ENCODE measurements at places on chromosomes 16 and 17.

DNA sequence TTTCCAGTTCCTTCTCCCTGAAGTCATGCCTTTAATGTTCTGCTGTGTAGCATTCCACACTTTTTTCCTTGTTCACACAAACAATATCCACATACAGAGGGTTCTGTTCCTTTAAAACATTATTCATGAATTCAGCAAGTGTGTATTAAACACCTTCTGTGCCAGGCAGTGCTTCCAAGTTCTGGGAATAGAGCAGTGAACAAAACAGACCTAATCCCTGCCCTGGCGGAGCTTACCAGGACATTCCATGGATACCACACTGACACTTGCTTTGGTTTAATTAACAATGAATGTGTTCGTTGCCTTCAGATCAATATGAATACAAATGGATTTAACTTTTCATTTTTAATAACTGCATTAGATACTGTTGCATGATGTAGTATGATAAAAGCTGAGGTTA is 57.9 kb upstream of the CLEC19A start:
- DNase-seq = no peak

DNA sequence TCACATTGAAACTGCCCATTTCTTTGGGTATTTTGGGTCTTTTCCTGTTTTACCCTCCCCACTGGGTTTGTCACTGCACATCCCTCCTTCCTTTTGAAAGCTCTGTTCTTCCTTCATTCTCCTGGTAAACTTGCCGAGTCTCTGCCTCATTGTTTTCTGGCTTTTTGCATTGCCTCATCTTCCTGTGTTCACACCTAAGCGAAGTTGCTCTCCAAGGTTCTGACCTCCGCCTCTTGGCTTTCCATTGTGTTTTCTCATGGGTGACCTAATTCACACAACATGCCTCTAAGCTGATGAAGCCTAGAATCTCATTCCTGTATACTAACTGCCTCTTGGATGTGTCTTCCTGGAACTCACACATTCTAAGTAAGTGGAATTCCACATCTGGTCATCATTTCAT is 1096.1 kb upstream of the EEF2KMT start:
- DNase-seq = no peak

- DNase-seq = no peak
Observed at GRCh38 chr17:75596320-75597087, 8.9 kb downstream of the MYO15B start.

DNA sequence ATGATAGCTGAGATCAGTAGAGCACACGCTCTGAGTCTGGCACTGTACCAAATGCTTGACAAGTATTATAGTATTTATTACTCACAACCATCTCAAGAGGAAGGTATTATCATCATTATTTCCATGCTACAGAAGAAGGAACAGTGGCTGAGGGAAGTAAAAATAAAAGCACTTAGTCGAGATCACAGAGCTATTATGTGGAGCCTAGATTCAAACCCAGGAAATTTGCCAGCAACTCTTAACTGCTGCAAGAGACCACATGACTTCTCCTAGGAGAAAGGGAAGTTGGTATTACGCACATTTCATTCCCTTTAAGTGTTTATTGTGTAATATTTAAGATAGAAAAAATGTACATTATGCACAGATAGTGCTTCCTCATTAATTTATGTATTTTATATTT is 1.0 kb upstream of the RHOT1 start:
- no peak for DNase-seq

- DNase-seq = no peak
Observed at GRCh38 chr16:85308611-85309540, 196.6 kb upstream of the CIBAR2 start.

DNA sequence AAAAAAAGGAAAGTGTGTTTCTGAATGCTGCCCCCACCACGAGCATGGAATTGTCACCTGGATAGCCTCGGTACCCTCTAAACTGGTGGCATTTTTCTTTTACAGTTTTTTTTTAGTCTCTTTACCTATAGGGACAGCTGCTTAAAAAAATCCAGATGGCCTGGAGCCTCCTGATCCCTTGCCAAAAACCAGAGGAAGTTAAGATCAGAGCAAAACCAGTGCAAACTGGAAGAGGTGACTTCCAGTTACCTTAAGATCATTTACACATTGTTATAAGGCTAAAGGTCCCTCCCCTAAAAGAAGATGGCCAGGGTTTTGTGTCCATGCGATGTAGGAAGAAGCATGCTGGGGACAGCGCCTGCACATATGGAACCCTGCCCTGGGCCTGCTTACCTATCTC is 3.5 kb downstream of the MEFV start:
- DNase-seq = no peak

DNA sequence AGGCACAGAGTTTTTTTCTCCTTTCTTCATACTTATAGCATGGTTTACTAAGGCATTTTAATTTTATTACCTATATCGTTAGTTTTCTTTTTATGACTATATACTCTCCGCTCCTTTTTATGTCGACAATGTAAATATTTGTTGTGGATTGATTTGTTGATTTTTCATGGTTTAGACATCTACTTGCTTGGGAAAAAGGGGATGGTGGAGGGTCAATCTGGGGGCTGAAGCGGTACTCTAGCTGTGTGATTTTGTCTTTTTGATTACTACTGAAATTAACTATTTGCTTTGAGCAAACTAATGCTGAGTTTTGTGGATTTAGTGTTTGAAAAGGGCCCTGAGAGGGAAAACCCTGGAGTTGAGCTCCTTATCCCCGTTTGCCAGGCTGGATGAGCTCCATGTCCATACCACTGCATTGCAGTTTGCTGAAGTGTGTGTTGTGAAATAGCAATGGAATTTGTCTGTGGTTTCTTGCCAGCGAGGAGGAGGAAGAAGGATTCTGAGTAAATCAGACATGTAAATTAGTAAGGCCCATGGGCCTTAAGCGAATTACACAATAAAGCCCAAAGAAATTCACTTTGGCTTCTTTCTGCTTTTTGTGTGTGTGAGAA is 72.0 kb downstream of the FTO start:
- DNase-seq = no peak

DNA sequence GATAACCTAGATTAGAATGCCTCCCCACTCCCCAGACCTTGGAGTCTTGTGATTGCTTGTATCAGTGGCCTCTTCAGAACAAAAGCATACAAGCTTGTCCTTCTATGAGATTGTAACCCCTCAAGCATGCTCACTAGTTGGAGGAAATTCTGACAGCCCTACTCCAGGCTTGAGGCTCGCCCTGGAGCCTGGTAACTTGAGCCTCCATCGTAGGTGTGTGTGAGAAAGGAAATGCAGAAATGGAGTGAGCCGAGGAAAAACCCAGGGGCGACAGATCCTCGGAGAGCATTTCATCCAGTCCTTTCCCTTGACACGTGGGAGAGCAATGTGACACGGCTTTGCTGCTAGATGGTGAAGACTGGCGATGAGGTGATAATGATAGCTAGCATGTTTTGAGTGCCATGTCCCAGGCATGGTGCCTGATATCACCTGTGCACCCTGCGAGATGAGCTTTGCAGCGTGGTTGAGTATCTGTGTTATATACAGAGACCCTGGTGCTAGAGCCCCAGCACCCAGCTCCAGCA is 31.2 kb downstream of the GNAO1 start:
- no peak for DNase-seq

- no peak for DNase-seq
Observed at GRCh38 chr17:59487161-59487873, 78.1 kb upstream of the DHX40 start.

- DNase-seq = no peak
Observed at GRCh38 chr17:68047153-68047846, 11.8 kb downstream of the KPNA2 start.

DNA sequence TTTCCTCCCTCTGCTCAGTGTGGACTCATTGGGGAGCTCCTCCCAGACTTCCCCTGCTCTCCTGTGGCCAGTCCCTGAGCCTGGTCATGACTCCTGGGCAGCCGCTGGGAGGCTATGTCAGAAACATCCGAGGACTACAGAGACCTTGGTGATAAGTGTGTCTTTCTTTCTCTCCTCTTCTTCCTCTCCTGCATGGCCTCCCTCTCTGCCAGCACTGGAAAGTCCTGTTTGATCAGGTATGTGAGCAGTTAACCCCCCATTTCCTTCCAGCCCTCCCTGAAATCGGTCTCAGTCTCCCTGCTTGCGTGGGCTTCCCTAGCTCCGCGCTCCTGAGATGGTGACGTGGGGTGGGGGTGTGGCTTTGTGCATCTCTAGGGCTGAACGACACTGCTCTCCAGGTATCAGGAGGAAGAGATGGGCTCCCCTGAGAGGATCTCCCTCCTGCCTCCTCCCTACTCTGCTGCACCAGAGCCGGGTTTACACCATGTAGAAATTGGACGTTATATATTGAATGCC is 2.1 kb downstream of the RHBDL3 start:
- no peak for DNase-seq

GRCh38 chr17:66369830-66370229 is 67.4 kb downstream of the PRKCA start:
- no peak for DNase-seq

- no peak for DNase-seq
Observed at GRCh38 chr16:89161763-89162713, 9.5 kb upstream of the CDH15 start.

GRCh38 chr17:75238684-75239191 is 22.7 kb downstream of the GGA3 start:
- DNase-seq = peak; percentile 51

GRCh38 chr17:57988301-57989250 is 522 bp upstream of the VEZF1 start:
- peak; percentile 17 for DNase-seq

DNA sequence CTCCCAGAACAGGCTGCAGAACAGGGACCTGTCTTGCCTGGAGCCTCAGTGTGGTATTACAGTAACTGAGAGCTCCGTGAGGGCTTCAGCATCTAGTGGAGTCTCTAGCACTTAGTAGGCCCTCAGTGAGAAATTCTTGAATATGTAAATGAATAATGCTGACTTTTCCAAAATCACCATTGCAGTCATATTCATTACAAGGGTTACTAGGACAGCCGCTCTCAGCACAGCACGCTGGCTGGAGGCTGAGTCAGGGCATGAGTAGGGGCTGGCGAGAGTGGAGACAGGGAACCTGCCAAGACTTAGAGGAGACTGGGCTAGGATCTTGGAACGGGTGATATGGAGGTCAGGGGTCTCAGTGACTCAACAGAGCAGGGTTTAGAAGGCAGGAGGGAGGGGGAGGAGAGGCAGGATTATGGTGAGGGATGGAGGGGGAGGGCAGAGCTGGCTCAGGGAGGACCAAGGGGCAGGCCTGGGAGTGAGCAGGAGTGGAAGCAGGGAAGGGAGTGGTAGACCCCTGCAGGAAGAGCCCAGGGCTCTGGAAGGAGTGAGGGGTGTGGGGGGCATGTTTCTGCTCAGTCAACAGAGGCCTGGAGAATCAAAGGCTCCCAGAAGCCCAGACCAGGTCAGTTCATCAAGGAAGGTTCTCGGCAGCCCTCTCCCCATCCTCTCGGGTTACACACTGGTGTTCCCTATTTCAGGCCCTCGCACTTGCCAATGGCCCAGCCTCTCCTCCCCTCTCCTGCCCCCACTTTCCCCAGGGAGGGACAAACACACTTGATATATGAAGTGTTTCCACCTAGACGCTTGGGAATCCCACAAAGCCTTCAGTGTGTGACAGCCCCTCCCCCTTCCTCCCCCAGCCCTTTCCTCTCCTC is 42.3 kb downstream of the FZD2 start:
- no peak for DNase-seq

DNA sequence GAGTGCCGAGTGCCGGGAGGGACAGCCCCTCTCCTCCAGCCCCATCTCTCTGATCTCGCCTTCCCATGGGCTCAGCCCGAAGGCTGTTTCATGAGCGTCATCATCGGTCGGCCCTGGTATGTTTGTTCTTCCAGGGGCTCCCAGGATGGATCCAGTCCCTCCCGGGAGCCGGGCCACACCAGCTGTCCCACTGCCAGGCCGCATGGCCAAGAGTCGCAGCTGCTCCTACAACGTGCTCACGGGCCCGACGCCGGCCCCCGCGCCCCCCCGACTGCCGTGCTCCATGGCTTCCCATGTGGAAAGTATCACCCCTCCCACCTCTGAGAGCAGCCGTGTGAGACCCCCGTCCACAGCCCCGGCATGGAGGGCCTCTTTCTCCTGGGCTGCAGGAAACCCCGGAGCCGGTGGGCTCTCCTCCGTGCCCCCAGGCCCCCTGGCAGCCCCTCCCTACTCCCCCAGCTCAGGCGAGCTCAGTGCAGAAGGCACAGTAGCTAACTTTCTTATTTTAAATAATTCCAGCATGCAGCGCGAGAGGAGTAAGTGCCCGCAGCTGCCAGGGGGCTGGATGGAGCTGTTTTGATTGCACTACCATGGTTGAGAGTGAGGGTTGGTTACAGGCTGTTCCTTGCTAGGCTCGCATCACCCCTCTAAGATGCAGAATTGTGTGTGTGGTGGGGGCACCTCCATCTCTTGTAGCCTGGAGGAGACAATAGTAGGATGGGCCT is 26.6 kb upstream of the GSE1 start:
- no peak for DNase-seq

DNA sequence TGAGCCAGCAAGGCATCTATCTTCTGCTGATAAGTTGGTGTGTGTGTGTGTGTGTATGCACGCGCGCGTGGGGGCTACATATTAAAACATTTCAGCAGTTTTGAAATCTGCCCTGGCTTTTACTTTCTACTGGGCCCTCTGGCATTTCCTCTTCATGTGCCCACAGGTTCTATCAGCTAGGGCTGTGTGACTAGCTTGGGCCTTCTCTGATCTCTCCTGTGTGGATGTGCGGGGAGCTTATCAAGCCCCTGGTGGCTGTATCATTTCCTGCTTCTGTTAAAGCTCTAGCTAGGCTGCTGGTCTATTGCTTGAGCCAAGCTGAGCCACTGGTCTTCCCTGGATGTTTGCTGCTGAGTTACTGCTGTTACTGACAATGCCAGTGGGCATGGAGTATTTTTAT is 132.5 kb downstream of the AATF start:
- no peak for DNase-seq

DNA sequence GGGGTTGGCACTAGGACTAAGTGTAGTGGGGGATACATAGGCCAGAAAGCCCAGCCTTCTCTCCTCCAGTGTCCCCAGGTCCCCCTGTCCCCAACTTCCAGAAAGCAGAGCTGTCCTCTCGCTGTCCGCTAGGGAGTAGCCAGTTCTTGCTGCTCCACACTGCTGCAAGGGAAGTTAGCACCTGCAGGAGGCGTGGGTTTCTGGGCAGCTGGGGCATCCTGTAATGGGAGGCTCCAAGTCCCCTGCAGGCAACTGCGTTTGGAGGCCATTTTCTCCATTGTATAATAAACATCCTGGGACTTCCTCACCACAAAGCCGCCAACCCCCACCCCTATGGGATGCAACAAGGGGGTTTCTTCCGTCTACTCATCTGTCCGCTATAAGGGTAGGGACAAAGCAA is 1.7 kb downstream of the RPRML start:
- DNase-seq = no peak

Measured in stimulated activated CD4-positive, alpha-beta T cell treated with anti-CD3 and anti-CD28 coated beads, Interleukin-1b, Interleukin-23, amount 100 ng/mL, for 1 hour (primary cell).